T47D (cell line): ENCODE measurements at places on chromosomes 7 and 10.

DNA sequence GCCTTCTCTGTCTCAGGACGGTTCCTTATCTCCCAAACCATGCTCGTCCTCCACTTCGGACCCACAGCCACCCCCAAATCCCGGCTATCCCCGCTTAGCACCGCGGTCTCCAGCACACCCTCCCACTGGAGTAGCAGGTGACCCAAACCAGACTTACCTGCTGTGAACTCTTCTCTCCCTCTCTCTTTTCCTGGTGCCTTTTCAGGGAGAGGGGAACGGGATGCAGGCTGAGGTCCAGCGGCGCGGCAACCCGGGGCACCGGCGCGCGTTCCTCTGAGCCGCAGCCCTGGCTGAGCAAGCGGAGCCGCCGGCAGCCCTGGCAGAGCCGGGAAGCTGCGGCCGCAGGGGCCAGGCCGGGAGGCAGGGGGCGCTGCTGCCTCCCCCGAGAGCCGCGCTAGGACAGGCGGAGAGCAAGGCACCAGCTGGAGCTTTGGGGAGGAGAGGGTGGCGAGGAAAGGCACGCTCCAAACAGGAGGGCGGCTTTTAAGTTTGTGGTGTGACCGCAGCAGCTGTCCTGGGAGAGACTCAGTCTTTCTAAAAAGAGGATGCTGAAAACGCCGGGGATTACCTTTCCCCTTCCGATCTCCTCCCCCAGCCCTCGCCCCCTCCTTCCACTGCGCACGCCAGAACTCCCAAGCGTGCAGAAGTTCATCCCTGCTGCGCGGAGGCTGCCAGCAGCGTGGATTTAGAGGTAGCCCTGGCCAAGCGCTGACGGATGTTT is at the start of gene SEMA3D:
SEMA3D (minus strand) TSS at position 536 of the 721 bp plus-strand sequence. CDS start 65,165 bp downstream, outside the sequence.
- DNase-seq = peak; percentile 74

DNA sequence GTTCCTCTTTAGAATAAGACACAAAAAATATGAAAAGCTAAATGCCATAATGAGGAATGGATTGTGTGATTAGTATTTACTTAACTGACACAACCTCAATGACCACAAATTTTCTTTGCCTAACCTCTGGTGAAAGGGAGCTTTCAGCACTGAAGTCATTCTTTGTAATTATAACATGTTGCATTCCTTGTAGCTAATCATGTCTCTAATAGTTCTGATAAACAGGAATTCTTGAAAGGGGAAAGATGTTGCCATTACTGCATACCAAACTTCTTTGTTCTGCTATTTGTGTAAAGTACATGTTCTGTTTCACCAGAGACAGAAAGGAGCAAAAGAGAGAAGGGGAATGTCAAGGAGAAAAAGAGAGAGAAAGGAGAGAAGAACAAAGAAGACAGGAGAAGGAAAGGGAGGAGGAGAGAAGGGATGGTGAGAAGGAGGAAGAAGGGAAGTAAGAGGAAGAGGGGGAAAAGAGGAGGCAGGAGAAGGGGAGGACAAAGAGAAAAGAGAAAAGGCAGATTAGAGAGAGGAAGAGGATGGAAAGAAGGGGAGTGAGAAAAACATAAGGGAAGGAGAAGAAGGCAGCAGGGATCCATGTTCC is 120.9 kb downstream of the SEMA3D start:
- no peak for DNase-seq

DNA sequence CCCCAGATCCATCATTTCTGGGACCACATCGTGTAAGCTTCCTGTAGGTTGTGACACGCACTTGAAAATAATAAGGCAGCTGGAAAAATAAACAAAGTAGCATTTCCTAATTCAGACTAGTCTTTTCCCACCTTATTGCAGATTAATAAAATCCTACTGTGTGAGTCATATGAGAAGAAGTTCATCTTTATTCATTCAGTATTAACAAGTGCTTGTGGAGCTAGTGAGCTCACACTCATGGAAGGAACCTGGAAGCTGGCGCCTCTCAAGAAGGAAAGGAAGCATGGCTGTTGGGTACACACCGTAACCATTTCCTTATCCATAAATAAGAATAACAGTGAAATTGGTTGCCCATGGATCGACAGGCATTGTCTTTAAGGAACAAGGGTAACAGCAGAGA is 152.6 kb upstream of the PFKP start:
- no peak for DNase-seq

- DNase-seq = no peak
These were observed 12.8 kb upstream of the KAT6B start for GRCh38 chr10:74813381-74814259.

GRCh38 chr10:64271983-64272382 is 750.8 kb downstream of the REEP3 start:
- no peak for DNase-seq
